ENCODE measurements at places on chromosomes 16 and 17.

DNA sequence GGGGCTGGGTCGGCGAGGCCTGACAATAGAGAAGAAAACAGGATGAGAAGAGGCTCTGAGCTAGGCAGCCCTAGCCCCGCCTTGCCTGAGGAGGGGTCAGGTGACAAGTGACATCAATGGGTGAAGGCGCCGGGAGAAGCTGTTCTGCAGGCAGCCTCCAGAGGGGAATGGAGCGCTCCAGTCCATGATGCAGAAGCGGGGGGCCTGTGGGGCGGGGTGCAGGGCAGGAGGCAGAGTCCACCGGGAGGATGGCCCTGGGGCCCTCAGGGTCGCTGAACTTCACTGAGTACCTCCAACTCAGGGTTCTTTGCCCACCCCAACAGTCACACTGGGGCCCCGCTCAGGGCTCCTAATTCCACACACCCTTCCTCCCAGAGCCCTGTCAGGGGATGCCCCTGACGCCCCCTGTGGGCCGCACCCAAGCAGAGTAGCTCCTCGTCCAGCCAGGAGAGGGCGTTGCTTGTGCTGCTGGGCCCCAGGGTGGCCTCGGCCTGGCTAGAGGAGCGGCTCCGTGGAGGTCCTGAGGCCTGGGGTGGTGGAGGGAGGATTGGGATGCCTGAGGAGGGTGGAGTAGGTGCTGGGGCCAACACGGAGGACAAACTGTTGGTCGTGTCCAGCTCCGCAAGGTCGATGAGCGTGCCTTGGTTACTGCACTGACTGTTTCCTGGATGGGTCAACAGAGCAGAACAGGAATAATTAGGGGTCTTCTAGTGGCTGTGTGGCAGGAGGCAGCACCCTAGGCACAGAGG, 20.8 kb downstream of the GGA3 start:
- no peak for DNase-seq

DNA sequence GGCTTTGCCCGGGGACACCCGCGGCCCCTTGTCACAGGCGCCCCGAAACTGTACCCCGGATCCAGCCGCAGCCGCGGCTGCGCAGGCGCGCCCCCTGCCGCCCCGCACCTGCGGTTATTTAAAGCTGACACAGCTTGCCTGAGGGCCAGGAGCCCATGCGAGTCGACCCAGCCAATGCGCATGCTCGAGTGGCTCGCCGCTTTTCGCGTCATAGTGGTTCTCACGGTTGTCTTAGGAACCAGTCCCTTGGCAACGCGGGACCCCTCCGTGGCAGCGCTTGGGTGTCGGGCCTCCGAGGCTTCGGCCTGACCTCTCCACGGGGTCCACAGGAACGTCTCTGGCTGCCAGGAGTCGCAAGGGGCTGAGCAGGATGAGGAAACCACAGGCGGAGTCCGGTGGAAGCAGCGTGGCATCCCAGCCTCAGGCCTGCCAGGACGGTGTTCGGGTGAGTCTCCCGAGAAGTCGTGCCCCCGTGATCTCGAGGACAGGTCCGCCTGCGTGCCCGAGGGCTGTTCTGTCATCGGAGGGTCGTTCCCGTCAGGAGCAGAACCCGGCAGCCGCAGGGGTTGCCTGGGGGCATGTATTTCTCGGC, 716.9 kb downstream of the KCNJ18 start:
- no peak for DNase-seq

GRCh38 chr16:83992624-83993023, 24.6 kb downstream of the NECAB2 start:
- DNase-seq = no peak

- DNase-seq = no peak
Observed at GRCh38 chr16:35562471-35562870, 2103.1 kb downstream of the TP53TG3F start.

- no peak for DNase-seq
Observed at GRCh38 chr17:56000411-56000810, 152.9 kb upstream of the ANKFN1 start.

GRCh38 chr16:89361751-89362539, 128.4 kb downstream of the ANKRD11 start:
- DNase-seq = no peak

- no peak for DNase-seq
Observed at GRCh38 chr17:78337244-78338109, 22.4 kb downstream of the SOCS3 start.

DNA sequence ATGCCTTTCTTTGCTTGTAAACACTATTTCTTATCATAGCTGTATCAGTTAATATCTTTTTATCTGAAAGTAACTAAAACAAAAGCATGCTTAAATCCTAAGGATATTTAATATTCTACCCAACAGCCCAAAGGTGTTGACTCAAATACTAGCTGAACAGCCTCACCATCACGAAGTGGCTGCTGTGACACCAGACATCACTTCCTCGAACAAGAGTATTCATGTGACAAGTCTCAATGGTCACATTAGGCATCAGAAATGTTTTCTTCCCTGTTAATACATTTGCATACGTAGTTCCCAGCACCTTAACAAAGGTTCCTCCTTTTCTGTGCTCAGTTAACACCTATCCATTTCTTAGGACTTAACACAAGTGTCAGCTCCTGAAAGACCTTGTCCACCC, 193.8 kb upstream of the DYNLRB2 start:
- DNase-seq = no peak

DNA sequence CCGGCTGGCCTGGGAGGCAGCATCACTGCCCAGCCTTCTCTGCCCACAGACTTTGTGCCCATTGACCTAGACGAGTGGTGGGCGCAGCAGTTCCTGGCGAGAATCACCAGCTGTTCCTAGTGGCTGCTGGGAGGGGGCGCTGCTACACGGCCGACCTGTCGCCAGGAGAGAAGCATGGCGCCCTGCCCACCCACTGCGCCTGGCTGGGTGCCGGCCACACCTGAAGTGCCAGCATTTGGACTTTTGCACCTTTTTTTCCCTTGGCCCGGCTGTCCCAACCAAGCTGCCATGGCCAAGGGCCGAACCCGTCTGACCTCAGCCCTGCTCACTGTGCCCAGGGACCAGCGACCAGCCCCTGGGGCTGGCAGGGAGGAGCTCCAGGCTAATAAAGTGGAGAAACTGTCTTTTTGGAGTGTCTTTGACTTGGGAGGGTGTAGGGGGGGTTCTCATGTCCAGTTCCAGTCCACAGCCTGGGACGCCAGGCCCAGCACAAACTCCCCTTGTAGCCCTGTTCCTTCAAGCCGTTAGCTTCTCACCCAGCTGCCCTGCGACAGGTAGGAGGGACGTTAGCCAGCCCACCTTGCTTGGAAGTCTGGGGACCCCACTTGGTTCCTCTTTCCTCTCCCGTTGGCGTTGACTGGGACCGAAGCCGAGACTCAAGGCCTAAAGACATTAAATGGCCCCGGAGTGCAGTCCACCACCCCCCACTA, 939 bp upstream of the WDR90 start:
- no peak for DNase-seq

GRCh38 chr16:27481282-27481934, 68.3 kb downstream of the GTF3C1 start:
- no peak for DNase-seq

DNA sequence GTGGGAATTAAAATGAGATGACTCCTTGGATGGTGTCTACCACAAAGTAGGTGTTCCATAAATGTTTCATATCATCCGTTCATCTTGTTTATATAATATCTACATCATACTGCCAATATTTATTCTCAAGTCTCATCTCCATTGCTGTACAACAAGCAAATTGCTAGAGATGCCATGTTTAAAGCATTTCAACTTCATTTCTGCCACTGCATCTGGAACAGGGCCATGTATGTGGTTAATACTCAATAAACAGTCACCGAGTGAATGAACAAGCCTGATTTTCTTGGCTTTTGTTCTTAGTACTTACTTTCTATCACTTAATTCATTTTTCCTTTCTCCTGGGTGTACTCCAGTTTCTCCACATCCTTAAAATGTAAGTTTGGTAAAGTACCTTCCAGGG, 107.6 kb downstream of the KCNJ2 start:
- DNase-seq = no peak

GRCh38 chr16:85586380-85587104, 26.6 kb upstream of the GSE1 start:
- DNase-seq = no peak

- DNase-seq = no peak
Observed at GRCh38 chr17:75895370-75896155, 1.2 kb downstream of the TRIM65 start.

DNA sequence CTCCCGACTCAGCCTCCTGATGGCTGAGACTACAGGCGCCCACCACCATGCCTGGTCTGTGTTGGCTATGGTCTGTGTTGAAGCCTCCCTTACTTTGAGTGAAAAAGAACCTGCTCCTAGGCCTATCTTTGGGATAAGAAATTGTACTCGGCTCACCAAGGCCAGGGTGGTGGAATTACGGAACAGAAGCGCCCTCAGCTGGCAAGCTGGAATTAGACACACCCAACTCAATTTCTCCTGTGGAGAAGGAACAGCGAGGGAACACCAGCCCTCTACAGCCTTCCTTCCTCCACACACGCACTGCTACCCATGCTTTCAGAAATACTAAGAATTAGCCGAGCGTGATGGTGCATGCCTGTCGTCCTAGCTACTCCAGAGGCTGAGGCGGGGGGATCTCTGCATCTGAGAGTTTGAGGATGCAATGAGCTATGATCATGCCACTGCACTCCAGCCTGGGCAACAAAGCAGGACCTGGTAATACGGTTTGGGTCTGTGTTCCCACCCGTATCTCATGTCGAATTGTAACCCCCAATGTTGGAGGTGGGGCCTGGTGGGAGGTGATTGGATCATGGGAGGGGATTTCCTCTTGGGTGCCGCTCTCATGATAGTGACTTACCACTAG, 40.1 kb upstream of the RBBP6 start:
- DNase-seq = no peak

- no peak for DNase-seq
Observed at GRCh38 chr17:32590974-32591373, 104.2 kb downstream of the CDK5R1 start.

GRCh38 chr16:64627781-64628180, 494.1 kb downstream of the CDH11 start:
- no peak for DNase-seq

GRCh38 chr16:85474621-85475217, 138.4 kb upstream of the GSE1 start:
- no peak for DNase-seq

GRCh38 chr17:59349178-59349577, 17.7 kb downstream of the YPEL2 start:
- no peak for DNase-seq

GRCh38 chr17:14396547-14396946, 95.7 kb downstream of the HS3ST3B1 start:
- DNase-seq = no peak

- no peak for DNase-seq
Observed at GRCh38 chr17:77326636-77327035, 185.9 kb downstream of the SEC14L1 start.

DNA sequence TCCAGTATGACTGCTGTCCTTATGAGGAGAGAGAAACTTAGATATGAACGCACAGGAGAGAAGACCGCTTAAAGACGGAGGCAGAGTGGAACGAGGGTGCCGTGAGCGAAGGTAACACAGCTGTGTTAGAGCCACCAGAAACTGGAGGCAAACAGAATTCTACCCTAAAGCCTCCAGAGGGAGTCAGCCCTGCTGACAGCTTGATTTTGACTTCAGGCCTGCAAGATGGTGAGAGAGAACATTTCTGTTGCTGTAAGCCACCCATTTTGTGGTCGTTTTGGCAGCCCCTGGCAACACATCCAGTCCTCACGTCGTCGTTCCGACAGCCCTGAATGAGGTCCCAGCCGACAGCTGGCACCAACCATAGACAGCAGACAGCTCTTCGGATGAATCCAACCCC, 2.8 kb upstream of the SPATA2L start:
- DNase-seq = no peak

GRCh38 chr17:46836500-46836899, 14.9 kb upstream of the WNT9B start:
- DNase-seq = no peak

GRCh38 chr17:79728169-79728907, 2.4 kb upstream of the ENPP7 start:
- peak; percentile 70 for DNase-seq

- DNase-seq = no peak
Observed at GRCh38 chr17:8629371-8630226, 926 bp downstream of the MYH10 start.

DNA sequence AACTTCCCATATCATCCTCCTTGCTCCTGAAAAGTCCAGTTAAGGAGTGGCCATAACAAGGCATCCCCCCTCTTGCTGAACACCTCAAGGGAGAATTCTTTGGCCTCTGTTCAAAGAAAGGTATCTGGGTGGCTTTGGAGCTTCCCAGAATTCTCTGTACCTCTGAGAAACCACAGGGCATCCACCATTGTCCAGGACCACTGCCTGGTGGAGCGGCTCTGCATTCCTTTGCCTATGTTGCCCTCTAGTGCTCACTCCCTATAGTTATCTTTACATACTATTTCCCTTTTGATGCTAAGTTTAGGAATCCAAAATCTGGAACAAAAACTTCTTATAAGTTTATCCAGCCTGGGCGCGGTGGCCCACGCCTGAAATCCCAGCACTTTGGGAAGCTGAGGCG, 30.3 kb downstream of the CHD9NB start:
- DNase-seq = no peak

- no peak for DNase-seq
Observed at GRCh38 chr16:51306886-51307595, 156.0 kb upstream of the SALL1 start.

DNA sequence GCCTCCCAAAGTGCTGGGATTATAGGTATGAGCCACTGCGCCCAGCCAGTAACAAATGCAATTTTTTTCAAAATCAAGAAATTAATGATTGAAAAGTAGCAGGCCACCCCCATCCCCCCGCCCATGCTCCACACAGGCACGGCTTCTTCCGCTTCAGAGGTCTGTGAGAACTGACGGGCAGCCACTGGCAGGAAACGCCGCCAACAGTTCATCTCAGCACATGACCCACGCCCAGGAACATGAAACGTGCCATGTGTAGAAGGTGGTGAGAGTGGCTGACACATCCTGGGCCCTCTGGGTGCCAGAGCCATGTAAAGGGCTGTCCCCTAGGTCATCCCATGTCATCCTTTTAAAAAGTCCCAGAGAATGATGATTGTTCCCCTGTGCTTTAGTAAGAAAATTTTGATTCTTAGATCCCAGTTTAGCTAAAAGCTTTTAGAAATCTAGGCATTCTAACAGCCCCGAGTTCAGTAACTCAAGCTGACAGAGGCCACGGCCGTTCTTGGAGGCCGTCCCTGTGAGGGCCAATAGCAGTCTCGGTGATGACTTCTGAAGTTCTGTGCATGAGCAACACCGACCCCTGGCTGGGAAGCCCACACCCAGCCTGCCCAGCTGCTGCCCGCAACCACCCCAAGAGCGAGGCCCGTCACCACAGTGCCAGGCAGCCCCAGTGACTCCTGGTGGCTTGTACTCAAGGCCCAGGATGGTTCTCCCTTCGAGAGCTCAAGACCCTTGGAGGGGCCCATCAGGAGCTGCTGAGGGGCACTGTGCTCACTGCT, 52.1 kb downstream of the KLHDC4 start:
- peak; percentile 16 for DNase-seq

DNA sequence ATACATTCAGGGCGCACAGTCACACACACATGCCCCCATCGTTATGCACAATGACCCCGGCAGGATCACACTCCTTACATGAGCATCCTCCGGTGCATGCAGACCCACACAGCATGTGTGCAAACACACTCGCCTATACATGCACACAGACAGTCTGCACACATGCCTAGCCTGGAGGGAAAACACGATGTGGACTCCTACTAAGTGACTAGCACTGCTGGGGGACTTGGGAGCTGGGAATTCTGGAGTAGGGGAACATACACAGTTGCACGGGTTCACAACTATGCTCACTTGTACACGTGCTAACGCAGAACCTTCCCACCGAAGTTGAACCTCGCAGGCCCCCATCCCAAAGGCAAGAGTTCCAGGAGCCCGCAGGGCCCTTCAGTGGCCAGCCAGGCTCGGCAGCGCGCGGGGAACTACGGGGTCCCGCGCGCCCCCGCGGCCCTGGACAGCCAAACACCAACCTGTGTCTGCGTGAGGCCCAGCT, 2.0 kb downstream of the DLX3 start:
- no peak for DNase-seq
